ENCODE measurements at places on chromosomes 2 and 18.

DNA sequence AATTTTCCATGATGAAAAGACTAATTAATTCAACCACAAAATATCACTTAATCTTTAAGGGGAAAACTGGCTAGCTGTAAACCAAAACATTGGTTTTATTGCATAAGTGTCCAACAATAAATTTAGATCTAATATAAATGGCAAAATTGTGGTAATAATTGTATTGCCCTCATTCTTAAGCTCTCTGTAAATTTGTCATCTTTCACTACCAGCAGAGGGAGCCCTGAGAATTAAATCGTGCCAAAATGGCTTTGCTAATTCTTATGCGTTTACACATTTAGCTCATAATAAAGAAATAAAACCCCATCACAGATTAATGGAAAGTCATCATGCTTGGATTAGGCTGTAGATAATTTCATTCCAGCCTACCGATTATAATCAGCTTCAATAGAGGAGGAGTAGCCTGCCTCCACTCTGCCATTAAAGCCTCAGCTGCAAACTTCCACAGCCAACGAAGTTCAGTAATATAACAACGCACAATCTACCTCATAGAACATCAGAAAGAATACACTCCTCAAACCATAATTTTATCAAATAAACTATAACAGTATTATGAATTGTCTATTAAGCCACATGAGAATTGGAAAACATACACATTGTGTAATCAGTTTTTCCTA, 70.0 kb upstream of the ATP5MC3 start:
- DNase-seq = peak; percentile 32

DNA sequence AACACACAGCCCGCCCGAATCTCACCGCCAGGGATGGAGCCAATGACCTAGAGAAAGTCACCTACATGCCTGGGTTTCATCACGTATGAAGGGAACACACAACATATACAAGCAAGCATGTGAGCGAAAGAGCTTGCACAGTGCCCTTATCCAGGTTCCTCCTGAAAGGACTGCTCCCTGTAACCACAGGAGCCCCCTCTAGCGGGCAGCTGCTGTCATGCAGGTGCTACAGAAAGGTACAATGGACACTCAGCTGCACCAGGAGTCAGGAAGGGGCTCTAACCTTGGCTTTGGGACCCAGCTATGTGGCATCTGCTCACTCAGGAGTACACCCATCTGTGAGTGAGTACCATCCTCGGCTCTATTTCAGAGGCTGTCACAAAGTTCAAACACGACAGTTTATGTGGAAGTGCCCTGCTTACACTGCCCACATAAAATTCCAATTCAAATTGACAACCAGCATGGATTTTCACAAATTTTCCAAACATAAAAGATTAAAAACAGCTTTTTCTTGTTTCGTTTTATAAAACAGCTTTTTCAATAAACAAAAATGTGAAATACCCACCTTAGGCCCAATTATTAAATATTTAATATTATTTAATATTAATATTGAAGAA, 3.5 kb downstream of the NDUFA10 start:
- peak; percentile 72 for DNase-seq

DNA sequence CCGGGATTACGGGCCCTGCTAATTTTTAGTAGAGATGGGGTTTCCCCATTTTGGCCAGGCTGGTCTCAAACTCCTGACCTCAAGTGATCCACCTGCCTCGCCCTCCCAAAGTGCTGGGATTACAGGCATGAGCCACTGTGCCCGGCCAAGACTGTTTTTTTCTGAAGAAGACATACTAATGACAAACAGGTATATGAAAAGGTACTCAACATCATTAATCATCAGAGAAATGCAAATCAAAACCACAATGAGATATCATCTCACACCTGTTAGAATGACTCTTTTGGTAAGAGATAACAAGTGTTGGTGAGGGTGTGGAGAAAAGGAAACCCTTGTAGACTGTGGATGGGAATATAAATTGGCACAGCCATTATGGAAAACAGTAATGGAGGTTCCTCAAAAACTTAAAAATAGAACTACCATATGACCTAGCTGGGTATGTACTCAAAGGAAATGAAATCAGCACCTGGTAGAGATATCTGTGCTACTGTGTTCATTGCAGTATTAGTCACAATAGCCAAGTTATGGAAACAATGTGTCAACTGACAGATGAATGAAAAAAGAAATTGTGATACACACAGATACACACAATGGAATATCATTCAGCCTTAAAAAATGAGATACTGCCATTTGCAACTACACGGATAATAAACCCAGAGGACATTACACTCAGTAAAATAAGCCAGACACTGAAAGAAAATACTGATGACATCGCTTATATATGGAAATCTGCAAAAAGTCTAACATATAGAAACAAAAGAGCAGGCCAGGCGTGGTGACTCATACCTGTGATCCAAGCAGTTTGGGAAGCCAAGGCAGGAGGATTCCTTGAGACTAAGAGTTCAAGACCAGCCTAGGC, 20.8 kb downstream of the SOS1 start:
- DNase-seq = peak; percentile 66

DNA sequence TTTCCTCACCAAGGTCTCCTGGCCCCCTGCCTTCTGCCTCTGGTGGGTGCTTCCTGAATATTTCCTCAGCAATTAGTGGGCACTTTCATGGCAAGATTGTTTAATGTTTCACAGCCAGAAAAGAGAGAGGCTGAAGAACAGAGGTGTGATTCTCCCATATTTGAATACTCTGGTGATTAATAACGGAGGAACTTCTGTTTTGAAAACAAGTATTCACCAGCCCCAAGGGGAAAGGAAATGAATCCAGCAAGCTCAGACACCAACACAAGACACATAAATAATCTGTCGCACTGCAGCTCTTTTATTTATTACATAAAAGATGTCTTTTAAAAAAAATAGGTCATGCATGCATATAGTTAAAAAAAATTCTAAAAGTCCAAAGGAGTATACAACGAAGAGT, 57.7 kb downstream of the MRPL35 start:
- no peak for DNase-seq

- DNase-seq = no peak
Observed at GRCh38 chr18:74899554-74899953, 301.9 kb downstream of the ZNF407 start.

DNA sequence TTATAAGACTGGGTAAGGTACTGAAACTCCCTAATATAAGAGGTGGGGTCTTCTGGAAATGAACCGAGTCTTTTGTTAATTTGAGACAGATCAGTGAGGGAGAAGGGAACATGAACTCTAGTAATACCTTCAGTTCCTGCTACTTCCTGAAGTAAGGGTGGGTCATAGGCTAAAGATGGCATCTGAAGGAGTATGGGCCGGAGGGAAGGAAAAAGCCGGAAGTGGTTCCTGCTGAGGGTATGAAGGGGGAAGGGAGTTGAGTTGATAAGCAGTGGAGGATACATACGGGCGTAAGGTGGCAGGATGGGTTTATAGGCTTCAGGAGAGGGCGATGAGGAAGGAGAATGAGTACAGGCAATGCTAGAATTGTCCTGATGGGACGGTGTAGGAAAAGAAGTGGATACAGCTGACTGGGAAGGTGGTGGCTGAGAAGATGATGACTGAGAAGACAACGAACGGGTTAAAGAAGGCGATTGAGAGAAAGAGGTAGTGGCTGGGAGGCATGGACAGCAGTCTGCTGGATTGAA, 58.2 kb downstream of the KYNU start:
- DNase-seq = no peak

- DNase-seq = no peak
Observed at GRCh38 chr2:201471732-201472393, 20.3 kb downstream of the STRADB start.

Measured in activated CD4-positive, alpha-beta T cell treated with anti-CD3 and anti-CD28 coated beads, Interleukin-2, Interleukin-6, amounts not matched to agents 100 ng/mL and 50 ng/mL, durations not matched to agents 16 hours and 8 hours (primary cell).